ENCODE measurements at places on chromosomes 11 and 22. TPM values are rescaled to one million over a fixed set of nuclear protein-coding genes. Genes with fewer than 3 reads are reported as not detected.

DNA sequence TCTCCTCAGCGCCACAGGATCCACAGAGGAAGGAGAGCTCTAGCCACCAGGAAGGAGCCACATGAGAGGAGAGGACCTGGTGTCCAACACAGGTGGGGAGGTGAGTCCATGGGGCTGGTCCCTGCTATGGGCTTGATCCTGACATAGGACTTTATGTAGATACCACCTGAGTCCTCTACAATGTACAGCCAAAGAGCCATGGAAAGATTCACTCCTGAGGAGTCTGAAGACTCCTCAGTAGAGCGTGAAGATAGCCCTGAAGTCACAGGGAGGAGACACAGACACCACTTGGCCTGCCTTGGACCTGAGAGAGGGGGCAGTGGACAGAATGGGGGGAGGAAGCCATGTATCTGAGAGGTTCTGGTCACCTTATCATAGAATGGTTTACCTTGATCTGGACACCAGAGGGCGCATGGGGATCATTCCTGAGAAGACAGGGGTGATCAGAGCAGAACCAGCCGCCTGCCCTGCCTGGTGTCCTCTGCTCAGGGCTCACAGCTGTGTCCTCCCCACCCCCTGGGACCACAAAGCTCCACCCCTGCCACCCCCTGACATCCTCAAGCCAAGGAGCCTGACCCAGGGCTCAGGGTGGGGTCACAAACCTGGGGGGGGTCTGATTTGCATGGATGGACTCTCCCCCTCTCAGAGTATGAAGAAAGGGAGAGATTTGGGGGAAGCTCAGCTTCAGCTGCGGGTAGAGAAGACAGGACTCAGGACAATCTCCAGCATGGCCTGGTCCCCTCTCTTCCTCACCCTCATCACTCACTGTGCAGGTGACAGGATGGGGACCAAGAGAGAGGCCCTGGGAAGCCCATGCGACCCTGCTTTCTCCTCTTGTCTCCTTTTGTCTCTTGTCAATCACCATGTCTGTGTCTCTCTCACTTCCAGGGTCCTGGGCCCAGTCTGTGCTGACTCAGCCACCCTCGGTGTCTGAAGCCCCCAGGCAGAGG is 77.0 kb downstream of the ZNF280B start:
- DNase-seq, result no peak

- DNase-seq, result no peak
Observed at GRCh38 chr22:49119551-49119952, 708.1 kb downstream of the BRD1 start.

DNA sequence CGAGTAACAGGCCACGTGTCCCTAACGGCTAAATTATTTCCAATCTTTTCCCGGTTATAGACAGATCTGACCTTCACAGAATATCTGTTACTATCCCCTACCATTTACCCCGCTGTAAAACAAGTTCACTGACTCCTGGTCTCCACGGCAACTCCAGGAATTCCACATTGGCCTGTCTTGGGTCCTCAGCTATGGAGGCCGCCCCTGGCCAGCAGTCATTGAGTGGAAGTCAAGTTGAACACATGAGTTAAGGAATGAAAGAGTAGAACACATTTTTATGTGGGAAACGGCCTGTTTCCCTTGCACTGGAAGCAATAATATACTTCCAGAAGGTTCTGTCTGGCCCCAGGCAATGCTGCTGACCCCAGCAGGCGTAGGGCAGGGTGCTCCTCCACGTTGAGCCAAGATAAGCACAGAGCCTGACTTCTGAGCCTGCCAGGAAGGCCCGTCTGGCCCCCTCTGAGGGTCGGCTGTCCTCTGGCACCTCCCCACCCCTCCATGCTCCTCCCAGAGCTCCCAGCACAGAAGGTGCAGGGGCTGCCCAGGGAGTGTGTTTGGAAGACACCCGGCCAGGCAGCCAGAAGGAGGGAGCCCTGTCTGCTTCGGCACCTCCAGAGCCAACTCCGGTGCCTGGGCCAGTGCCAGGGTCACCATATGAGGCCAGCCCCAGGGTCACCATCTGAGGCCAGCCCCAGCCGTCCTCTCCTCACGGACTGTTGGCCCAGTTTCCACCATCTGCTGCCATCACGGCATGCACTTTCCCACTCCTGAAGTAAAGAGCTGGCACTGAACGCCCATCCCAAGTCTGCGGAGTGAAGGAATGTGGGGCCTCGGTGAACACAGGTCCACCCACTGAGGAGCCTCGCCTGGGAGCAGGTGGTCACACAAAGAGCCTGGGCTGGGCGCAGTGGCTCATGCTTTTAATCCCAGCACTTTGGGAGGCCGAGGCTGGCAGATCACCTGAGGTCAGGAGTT is 813.2 kb downstream of the BRD1 start:
- DNase-seq, result no peak

The KCNE3 gene
- total RNA-seq, result not detected

The SLC22A25 gene
- total RNA-seq, result not detected
